Stimulated activated CD8-positive, alpha-beta memory T cell treated with anti-CD3 and anti-CD28 coated beads, Interleukin-15, amount 100 ng/mL, for 24 hours (primary cell): ENCODE measurements at places on chromosomes 11 and 22.
A peak's percentile ranks its signal among the peaks of the same experiment; 100 is the strongest.

- DNase-seq: no peak
Observed at GRCh38 chr11:2271077-2271326, 614 bp upstream of the ASCL2 start.

- DNase-seq: no peak
Observed at GRCh38 chr22:50215297-50216054, 14.7 kb downstream of the SELENOO start.

DNA sequence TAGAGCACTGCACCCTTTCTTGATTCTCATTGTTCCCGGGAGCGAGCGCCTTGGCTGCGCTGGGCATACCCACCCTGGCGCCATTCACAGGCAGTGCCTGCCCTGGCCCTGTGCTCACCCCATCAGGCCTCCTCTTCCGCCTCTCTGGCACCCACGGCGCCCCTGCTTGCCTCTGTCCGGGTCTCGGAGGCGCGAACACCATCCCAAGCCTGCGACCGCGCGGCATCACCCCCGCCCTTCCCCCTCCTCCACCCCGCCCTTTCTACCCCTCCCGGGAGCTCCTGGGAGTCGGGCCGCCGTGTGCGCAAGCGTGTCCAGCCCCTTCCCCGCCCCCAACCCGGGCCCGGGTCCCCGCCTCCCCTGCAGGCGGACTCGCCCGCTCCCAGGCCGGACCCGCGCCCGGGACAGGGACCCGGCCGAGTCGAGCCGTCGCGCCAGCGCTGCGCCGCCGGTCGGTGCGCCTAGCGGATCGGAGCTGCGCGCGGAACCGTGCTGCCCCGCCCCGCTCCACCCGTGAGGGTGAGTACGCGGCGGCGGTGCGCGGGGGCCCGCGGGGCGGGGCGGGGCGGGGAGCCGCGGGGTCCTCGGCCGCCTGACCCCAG is at the start of gene ST3GAL4:
TSS of gene ST3GAL4 (plus strand) at position 363 of the 602 bp plus-strand sequence. CDS start 50,470 bp downstream, outside the sequence.
- DNase-seq: peak; percentile 51

DNA sequence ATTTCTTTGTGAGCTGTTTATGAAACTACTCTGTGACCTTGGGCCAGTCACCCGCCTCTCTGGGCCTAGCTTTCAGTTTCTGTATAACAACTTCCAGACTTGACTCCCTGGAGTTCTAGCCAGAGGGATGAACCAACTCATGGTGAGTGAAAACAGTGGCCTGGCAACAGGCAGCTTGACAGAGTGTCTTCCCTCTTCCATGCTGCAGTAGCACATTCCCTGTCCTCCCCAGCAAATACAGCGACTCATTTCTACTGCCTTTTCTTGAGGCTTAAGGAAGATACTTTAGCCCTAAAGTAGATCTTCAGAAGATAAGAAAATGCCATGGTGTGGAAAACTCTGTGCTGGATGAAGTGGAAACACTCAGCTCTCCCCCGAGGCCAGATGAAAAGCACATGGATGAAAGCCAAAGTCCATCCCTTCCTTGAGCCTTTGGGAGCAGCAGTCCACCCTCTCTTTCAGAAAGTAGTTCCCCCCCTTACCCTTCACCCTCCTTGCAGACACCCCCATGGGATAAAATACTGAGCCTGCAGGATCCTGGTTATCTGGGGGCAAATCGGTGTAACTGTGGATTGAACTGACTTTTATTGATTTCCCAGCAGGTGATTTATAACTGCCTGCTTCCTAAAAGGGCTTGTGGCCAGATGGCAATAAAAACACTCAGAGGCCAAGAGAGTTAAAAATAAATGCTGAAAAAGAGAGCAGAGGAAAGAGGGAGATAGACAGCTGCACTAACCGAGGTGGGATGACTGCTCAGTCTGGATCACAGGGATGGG is 24.1 kb downstream of the IRAG1 start:
- no peak for DNase-seq

GRCh38 chr11:125626288-125626950 is 1.5 kb downstream of the CHEK1 start:
- DNase-seq: no peak

- no peak for DNase-seq
Observed at GRCh38 chr22:34414467-34415440, 494.5 kb upstream of the LARGE1 start.

DNA sequence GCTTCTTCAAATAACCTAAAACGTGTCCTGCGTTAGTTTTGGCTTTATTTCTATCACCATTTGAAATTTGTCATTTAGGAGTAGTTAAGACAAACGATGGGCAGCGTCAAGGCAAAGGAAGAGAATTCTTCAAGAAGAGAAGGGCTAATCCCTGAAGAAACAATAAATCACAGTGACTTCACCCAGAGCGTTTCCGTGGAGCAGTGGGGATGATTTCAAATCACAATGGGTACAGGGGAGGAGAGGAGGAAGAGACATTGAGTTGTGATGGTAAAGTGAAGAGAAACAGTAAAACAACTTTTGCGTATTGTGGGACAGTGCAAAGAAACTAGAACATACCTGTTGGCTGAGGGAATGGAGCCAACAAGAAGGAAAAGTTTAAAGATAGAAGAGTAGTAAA is 9.7 kb downstream of the PDGFD start:
- DNase-seq: no peak

DNA sequence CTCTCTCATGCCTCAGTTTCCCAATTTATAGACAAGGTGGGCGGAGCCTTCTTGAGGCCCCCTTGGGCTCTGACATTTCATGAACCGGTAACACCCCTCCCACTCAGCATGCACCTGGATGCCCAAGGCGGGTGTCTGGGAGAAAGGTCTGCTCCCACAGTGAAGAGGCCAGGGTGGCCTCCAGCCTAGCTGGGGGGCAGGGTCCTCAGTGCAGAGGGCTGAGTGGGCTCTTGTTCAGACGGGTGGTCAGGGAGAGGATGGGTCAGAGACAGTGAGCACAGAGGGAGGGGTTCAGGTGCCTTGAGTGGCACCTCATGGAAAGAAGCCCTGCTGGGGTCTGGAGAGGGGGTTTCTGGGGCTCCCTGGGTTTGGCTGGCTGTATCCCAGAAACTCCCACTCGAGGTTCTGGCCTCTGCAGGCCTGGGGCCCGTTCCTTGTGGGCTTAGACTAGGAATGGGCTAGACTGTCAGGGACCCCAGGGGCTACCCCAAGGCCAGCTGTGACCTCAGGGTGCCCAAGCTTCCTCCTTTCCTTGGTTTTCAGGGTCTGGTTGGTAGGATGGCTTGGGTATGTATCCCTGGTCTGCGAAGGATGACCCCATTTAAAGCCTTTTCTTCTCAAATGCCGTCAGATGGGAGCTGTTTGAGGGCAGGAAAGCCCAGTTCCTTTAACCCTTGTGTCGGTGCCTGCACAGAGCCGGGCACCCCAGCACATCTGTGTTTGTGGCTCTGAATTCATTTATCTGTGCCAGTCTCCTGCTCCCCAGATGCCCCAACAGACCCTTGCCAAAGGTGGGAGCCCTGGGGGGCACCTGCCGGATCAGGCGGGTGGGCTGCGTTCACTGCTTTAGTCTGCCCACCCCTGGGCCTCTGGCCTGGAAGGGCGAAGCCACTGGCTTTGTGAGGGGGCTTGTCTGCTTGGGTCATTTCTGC is 1.2 kb downstream of the SYNGR1 start:
- DNase-seq: no peak

GRCh38 chr11:456533-456932 is 6.5 kb downstream of the PTDSS2 start:
- DNase-seq: no peak

DNA sequence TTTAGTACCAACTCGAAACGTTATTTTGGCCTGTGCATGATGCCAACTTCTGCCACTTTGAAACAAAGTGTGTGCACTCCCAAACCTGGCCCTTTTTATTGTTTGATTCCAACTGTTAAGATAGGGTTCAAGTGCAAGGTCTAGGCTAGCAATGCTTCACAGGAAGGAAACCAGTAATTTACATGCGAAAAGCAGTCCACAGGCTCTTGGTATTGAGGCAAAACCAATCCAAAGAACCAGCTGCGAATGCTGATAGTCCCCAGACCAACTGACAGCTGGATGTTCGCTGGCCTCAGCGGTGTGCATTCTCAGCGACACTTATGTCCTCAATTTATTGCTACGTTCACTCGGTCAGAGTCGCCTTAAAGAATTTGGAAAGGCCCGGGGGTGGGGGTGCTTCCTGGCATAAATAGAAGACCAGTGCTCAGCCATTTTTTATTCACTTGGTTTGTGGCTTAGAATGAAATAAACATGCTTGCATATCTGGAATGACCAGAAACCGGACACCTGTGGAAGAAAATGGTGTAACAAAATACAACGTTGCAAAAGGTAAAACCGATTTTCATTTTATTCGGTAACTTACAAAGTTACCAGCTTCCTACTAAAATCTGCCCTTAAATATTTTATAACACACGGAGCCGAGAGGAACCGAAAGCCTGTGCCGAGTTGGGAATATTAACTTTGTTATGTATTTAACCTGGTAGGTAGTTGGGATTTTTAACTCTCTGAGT is 1.6 kb downstream of the CPT1A start:
- no peak for DNase-seq

DNA sequence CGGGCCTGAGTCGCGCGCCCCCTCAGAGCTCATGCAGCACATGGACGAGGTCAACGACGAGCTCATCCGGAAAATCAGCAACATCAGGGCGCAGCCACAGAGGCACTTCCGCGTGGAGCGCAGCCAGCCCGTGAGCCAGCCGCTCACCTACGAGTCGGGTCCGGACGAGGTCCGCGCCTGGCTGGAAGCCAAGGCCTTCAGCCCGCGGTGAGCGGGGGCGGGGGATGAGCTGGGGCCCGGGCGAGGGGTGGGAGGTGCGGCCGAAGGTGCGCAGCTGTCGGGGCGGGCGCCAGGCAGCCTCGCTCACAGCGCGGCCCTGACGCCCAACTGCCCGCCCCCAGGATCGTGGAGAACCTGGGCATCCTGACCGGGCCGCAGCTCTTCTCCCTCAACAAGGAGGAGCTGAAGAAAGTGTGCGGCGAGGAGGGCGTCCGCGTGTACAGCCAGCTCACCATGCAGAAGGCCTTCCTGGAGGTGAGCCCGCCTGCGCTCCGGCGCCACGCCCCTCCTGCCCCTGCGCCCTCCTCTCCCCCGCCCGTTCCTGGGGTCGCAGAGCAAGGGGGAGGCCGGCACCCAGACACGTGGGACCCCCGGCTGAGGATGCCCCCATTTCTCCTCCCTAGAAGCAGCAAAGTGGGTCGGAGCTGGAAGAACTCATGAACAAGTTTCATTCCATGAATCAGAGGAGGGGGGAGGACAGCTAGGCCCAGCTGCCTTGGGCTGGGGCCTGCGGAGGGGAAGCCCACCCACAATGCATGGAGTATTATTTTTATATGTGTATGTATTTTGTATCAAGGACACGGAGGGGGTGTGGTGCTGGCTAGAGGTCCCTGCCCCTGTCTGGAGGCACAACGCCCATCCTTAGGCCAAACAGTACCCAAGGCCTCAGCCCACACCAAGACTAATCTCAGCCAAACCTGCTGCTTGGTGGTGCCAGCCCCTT is 20.5 kb downstream of the EPS8L2 start:
- DNase-seq: no peak

DNA sequence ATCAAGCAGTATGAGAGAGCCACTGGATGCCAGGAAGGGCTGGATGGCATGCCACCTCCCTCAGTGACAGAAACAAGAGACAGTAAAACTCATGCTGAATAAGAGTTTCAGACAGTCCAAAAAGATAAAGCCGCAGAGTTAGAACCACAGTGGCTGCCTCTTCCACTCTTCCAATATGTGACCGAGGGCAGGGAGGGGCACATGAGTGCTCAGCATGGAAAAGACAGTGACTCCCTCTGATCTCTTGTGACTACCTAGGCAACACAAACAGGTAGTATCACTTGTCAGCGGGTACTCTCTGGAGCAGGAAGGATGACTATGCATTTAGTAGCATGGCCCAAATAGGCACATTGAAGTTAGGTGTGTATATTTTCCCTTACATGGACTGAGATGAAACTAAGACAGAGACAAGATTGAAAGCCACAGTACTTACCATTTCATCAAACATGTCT is 295.4 kb downstream of the CADM1 start:
- DNase-seq: no peak

DNA sequence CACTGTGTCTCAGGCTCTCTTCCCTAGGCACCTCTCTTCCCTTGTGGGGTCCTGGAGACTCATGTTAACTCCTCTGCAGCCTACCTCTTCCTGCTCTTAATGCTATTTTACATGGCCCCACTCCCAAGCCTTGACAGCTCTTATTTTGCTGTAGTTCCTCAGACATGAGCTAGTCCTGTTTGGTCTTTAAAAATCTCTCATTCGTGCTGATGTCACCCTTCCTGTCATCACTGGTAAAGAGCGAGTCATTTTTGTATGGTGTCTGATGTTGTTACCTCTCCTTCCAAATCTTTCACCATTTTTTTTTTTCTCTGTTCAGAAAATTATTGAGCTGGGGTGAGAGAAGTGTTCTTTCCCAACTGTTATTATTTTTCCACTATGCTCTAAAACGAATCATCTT is 84.8 kb upstream of the ZBED5 start:
- no peak for DNase-seq

DNA sequence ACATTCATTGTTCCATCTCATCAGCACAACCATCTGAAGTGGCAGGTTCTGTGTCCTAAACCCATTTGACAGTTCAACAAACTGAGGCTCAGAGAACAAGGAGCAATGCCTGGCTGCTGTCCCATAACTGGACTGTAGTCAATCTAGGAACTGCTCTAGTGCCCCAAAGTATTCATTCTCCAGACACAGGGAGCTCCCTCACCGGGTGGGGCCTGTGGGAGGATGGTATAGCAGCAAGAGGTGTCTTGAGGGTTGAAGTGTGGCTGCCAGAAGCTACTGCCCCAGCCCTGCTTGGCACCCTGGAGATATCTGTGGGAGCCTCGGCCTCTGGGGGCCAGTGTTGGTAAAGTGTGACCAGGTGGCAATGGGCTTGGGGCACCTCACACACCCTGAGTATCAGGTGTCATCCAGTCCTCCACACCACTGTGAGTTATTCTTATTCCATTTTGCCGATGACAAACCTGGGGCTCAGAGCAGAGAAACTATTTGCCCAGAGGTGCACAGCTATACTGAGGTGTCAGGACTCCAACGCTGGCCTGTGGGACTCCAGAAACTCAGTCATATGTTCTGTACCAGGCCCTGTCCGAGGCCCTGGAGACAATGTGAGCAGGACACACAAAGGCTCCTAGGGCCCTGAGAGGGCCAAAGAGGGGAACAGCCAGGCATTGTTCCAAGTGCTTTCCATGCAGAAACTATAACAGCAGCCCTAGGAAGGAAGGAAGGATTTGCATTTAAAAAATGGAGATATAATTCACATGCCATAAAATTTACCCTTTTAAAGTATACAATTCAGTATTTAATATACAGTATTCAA is 46.0 kb upstream of the KLHL35 start:
- no peak for DNase-seq

DNA sequence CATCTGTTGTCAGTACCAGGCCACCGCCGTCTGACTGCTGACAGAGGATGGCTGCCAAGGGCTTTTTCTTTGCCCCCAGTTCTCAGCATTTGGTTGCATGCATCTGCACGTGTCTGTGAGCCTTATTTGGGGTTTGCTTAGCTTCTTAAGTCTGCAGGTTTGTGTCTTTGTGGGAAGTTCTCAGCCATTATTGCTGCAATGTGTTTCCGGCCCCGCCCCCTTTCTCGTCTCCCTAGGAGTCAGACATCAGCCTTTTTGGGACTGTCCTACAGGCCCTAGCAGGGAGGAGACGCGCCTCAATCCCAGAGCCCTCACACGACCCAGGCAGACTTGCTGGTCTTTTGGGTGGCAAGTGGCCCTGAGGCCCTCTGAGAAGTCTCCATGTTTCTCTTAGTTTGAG is 8.0 kb downstream of the MOB2 start:
- DNase-seq: no peak
